ENCODE measurements at places on chromosomes 6 and 20.

- DNase-seq = no peak
Measured at GRCh38 chr6:158627168-158627939, 17.2 kb downstream of the DYNLT1 start.

DNA sequence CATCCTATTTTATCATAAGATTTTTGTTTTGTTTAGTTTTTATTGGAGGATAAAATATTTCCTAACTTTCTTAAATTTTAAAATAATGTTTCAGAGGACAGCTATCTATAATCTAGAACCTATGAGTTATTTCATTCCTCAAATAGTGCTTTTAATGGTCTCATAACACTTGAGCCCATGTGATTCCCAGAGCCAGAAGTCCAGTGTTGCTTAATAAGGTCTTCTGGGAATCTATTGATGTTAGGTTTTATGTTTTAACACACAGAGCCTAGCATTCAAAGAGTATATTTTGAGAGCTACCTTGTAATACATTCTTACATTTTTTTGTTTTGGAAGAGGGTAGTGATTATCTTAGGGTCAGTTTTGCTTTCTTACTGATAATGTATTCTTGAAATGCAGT lies 200.2 kb downstream of the CENPW start:
- DNase-seq = no peak

DNA sequence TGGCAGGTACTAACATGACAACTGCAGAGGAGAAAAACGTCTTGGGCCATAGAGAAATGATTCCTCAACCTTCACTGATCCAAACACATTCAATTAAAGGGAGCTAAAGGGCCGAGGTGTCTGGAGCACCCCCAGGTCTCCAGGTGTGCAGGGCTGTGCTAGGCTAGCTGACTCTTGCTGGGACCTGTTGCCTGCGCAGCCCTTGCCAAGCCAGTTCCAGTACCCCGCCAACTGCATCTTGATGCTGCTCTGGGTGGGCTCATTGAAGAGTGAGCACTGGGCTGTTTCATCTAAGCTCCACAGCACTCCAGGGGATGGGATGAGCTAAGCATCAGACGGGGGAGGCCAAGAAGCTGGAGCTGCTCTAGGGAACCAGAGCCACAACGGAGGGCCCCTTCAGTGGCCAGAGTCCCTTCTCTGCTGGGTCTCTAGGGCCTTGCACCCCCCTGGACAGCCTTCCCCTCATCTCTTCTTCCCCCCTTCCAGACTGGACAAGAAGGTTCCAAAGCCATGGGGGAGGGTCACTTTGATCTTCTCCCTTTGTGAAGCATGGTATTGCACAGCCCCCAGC lies 15.9 kb downstream of the LEMD2 start:
- DNase-seq = no peak

DNA sequence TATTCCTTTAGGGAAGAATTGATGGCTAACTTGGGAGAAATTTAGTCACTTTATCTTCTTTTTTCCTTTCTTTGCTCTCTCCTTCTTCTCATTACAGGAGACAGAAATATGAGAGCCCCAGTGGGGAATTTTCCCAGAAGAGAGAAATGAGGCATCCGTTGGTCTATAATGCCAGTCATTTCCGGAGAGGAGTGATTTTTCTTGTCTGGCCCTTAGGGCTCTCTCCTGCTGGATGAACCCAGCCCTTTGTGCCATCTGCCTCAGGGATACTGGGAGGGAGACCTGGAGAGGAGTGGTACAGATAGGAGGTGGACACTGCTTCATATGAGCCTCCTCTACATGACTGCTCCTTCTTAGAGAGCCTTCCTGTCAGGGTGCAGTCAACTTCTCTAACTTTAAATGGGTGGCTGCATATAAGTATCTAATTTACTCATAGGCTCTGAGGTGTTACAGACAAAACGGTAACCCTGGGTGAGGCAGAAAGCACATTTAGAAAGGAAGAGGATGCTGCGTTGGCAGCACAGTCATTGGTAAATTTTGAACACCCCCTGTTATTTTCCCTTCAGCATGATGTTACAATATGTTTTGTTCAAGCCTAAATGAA lies 21.9 kb downstream of the RIMS1 start:
- DNase-seq = no peak

DNA sequence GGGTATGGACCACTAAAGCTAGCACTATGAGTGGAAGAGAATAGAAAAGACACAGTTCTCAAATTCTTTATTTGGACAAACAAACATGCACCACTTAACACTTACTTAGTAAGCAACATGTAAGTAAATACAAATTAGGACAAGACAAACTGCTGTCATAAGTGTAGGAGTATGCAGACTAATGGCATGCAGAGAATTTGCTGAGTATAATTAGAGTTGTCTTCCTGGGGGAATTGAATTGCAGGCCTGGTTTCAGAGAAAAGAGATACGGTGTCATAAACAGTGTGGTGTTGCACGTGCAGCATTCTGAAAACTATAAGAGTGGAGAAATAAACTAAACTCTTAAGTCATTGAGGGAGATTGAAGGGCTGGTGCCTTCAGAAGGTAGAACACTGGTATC lies 125.2 kb upstream of the EYA4 start:
- no peak for DNase-seq

GRCh38 chr6:16803294-16804200 lies 42.3 kb upstream of the ATXN1 start:
- DNase-seq = no peak

GRCh38 chr20:36097337-36098151 lies 57.0 kb upstream of the EPB41L1 start:
- peak; percentile 70 for DNase-seq

GRCh38 chr6:76942203-76942966 lies 520.9 kb downstream of the HTR1B start:
- DNase-seq = no peak

DNA sequence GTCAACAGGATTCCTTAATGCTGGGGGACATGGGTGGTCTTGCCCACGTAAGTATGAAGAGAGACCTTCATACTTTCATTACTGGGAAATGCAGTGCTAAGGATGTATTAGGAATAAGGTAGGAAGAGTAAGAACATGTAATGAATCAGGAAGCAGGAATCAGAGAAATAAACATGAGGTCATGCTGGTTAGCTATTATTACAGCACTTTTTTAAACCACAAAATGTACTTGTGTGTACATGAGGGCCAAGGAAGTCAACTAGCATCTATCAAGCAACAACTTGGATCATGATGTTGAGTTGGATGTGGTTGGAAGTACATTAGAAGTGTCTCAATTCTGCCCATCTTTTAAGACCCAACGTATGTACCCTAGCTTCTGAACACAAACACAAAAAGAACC lies 63.5 kb upstream of the E2F3 start:
- no peak for DNase-seq

GRCh38 chr6:5132731-5133130 lies 47.6 kb downstream of the PPP1R3G start:
- no peak for DNase-seq

DNA sequence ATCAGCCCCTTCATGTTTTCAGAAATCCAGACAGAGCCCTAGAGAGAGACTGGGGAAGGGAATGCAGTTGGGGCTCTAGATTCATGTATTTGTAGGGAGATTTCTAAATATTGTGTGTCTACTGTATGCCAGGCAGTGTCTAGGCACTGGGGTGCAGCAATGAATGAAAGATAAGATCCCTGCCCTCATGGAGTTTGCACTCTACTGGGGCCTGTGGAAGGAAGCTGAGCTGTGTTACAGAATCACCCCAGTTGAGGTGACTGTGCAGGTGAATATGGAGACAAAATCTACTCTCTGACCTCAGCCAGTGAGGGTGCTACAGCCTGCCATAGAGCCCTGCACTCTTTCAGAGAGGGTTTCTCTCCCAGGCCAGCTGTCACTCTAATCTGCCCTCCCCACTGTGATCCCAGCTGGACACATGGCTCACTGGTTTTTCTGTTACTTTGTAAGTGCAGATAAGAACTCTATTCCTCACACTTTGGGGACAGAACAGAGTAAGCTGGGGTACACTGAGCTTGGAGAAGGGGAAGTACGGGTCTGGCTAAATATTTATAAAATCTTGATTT lies 69.2 kb upstream of the E2F3 start:
- no peak for DNase-seq

DNA sequence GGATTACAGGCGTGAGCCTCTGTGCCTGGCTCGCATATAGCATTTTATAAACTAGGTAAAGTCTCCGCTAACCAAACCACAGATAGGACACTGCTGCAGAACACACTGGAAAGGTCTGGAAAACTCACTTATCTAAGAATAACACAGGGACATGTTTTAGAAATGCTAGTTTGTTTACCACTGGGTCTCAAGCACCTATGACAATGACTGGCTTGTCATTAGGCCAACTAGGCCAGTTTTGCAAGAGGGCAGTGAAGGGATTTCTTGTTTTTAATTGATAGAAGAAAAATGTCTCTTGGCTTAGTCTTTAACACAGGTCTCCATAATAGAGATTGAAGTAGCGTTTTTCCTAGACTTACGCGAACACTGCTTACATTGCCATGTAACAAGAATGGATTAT lies 201.4 kb downstream of the TMEM242 start:
- no peak for DNase-seq

GRCh38 chr20:2888224-2888955 lies 15.1 kb downstream of the PTPRA start:
- no peak for DNase-seq

DNA sequence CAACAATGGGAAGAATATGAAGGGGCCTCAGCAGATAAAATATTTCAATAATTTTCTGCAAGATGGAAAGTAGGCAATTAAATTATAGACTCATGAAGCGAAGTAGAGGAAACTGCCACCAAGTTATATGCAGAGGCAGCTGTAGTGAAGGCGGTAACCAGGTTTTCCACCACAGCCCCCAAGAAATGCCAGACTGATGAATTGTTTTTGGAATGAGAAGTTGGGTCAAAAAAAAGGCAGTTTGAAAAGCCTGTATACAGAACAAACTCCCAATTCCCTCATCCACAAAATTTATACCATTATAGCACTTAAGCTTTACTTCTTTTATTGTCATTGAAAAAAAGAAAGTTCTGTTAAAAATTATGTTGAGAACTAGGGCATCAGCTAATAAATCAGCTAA lies 45.3 kb downstream of the ELOVL4 start:
- DNase-seq = no peak

DNA sequence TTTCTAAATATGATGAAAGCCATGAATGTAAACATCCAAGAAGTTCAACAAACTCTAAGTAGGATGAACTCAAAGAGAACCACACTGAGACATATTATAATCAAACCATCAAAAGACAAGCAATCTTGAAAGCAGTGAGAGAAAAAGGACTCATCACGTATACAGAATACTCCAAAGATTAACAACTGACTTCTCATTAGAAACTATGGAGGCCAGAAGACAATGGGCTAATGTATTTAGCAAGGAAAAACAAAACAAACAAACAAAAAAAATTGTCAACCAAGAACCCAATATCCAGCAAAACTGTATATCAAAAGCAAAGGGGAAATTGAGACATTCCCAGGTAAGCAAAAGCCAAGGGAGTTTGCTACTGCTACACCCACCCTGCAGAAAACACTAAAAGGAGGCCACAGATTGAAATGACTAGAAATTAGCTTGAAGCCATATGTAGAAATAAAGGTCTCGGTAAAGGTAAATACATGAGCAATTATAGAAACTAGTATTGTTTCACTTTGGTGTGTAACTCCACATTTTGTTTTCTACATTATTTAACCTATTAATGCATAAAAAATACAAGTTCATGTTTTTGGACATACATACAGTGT lies 301.1 kb upstream of the QKI start:
- peak; percentile 49 for DNase-seq

GRCh38 chr6:30006170-30007131 lies 54.6 kb upstream of the POLR1H start:
- peak; percentile 57 for DNase-seq

- DNase-seq = no peak
Measured at GRCh38 chr20:12557224-12557623, 451.5 kb upstream of the SPTLC3 start.
